ENCODE measurements at places on chromosomes 16 and 17.

DNA sequence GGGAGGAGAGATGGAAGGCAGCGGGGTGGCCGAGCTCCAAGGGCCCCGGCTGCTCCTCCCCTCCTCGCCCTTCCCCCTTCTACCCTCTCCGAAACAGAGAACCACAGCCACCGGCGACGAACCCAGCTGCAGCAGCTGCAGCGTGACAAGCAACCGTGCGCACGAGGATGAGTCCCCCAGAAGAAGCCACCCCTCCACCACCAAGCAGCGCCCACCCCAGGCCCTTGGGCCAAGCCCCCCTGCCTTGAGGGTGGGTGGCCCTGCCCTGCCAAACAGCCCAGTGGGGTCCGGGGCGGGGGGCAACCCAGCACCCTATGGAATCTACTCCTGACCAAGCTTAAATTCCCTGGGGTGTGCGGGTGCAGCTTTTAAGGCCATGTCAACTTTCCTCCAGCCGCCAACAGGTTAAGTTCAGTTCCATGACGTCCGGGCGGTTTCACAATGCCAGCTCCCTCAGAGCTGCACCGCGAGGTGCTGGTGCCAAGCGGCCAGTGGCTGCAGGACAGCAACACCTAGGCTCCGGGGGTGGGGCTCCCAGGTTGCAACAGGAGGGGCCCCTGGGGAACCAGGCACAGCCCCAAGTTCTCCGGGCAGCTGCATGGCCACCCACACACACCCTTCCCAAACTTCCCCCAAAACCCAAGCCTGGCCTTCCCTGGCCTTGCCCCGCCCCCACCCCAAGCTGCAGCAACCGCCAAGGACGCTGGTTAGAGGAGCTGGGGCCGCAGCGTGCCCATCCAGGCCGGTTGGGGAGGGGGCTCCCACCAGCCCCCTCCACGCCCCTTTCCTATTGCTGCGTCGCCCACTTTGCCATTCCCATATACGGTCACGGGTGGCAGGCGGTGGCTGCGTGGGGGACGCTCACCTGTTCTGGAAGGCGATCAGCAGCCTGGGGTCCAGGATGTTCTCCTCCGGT, 2.0 kb downstream of the CBX4 start:
- DNase-seq = peak; percentile 84

GRCh38 chr17:41636652-41637051, 12.3 kb upstream of the KRT17 start:
- DNase-seq = no peak

DNA sequence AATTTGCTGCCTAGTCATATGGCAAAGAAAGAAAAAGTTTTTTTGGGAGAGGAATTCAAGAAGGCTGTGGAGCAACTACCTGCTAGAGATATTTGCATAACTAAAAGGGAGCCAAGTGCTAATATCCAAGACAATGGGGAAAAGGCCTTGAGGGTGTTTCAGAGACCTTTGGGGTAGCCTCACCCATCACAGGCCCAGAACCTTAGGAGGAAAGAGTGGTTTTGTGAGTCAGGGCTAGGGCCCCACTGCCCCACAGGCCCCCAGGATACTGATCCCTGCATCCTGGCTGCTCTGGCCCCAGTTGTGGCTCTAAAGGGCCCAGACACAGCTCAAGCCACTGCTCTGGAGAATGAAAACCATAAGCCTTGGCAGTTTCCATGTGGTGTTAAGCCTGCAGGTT, 41.9 kb upstream of the SDK2 start:
- DNase-seq = no peak

GRCh38 chr17:44927696-44928095, 12.4 kb upstream of the GFAP start:
- no peak for DNase-seq

- DNase-seq = no peak
Observed at GRCh38 chr16:48526958-48527331, 83.0 kb downstream of the N4BP1 start.

DNA sequence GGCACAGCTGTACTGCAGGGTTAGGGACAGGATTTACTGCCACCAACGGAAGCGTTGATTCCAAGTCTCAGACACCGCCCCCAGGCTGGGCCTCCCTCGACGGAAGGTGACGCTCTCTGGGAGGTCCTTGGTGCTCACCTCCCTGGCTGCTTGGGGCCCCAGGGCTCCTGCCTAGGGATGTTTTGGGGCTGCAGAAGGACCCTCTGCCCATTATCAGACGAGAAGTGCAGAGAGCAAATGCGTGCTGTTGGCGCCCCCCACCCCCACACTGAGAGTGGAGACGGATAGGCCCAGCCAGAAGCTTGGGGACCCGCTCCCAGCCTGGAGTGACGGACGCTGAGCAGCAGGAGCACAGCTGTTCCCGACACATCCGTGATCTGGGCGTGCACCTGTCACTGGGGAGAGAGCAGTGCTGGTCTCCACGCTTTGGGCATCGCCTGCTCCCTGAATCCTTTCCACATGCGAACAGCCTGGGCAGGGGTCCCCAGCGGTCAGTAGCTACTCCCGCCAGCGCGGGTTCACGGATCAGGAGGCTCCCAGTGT, 5.1 kb upstream of the SOX8 start:
- DNase-seq = no peak

DNA sequence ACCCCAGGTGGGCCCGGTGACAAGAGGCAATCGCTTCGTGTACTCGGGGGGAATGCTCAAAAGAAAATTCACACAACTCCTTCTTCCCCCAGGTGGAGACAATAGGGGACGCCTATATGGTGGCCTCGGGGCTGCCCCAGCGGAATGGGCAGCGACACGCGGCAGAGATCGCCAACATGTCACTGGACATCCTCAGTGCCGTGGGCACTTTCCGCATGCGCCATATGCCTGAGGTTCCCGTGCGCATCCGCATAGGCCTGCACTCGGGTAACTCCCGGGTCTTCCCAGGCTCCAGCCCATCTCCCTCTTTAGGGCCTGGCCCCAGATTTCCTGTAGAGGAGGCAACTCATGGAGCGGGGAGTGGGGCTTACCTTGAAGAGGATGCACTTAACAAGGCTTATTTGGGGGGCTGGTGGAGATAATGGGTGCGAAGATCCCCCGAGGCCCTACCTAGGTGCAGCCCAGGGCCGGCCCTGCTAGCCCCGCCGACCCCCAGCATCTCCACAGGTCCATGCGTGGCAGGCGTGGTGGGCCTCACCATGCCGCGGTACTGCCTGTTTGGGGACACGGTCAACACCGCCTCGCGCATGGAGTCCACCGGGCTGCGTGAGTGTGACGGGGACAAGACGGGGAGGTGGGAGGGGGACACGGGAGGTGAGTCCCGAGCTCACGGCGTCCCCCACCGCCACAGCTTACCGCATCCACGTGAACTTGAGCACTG, 13.0 kb downstream of the GUCY2D start:
- no peak for DNase-seq

DNA sequence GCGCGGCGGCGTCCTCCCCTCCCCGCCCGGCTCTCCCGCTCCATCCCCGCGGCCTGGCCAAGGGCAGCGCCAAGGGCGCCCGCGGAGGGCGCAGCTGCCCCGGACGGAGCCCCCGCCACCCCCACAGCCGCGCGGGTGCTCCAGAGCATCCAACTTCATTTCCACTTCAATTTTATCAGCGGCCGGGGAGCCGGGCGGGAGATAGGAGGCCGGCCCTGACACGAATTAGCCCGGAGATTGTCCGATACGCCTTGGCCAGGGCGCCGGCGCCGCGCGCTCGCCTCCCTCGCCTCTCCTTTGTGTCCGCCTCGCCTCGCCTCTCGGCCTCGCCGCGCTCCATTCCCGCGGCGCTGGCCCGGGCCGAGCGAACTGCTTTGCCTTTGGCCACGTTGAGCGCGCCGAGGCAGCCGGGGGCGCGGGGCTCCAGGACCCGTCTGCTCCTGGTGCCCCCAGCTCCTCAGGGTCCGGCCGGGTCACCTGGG, 129.1 kb upstream of the LHX1 start:
- DNase-seq = no peak

DNA sequence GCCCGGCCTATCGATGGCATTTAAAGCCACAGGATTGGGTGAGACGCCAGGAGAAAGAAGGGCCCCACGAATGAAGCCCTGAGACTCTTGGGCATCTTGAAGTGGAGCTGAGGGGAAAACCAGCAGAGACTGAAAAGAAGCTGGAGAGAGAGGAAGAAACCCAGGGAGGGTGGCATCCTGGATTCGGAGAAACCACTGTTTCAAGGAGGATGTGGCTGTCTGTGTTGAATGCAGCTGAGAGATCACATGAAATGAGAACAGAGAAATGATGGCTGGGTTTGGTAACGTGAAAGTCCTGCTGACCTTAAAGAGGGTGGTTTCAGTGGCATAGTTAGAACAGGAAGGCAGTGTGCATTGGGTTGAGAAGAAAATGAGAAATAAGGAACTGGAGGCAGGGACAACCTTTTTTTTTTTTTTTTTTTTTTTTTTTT, 3.8 kb downstream of the TNFSF12 start:
- peak; percentile 64 for DNase-seq

DNA sequence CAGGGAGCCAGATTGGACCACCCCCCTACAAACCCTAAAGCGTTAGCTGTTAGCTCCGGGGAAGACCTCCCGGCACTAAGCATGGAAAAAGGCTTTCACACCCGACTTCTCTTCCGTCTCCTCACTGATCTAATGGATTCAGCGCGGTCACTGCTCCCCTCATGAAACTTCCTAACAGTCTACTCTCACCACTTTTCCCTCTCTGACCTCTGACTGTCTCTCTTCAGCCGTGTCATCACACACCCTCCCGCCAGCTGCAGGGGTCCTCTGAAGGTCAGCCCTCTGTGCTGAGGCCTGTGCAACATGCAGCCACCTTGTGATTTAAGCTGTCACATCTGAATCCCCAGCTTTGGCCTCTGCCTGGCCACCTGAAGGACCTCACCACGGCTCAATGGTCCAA, 15.7 kb downstream of the LYRM1 start:
- DNase-seq = no peak

DNA sequence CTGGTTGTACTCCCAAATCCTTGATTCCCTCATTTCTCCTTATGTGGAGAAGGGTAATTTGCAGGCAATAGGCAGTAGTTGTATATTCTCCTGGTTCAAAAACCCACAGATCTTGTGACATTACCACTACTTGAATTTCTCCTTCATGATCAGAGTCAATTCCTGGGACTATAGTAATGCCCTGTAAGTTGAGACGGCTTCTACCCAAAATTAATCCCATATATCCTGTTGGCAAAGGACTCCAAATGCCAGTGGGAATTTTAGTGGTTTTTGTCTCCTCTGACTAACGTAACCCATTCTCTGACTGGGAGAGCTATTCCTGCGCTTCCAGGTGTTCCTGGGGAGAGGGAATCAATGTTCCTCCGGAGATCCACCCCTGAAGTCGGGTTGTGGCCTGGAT, 11.6 kb upstream of the ZNF689 start:
- DNase-seq = no peak

GRCh38 chr17:34411646-34412421, 48.8 kb upstream of the CCL1 start:
- peak; percentile 28 for DNase-seq
